ENCODE measurements at places on chromosomes 11 and 22.

DNA sequence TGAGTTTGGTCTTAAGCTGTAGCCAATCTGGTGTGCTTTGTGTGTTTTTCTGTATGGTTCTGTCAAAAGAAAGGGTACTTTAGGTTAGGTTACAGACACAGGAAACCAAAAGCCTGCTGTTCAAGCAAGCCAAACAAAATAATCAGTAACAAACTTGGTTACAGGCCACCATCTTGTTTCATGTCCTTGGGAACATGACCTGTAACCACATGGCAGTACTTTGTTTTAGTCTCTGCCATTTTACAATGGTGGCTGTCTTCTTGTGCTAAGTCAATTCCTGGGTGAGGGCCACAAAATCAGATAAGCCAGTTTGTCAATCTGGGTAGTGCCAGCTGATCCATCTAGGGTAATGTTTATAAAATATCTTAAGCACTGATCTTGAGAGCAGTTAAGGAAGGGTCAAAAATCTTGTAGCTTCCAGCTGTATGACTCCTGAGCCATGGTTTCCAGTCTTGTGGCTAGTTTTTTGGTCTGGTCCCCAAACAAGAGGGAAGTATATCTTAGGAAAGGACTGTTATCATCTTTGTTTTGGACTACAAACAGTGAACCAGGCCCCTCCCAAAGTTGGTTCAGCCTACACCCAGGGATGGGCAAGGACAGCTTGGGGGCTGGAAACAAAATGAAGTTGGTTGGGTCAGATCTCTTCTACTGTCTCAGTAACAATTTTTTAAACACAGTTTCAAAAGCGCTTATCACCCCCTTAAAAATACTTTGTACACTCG lies 90.0 kb downstream of the IGLL5 start:
- no peak for DNase-seq

GRCh38 chr11:128776424-128777284 lies 82.8 kb downstream of the FLI1 start:
- DNase-seq: peak; percentile 47

- no peak for DNase-seq
These were observed 44.1 kb downstream of the GNB1L start for GRCh38 chr22:19810381-19811201.

- DNase-seq: no peak
These were observed 5.8 kb upstream of the UBQLNL start for GRCh38 chr11:5522308-5522707.
